Neural crest cell (in vitro differentiated cells): ENCODE measurements at places on chromosomes 13 and 19.

- H3K27me3 ChIP-seq, result peaks cover 3% of the 10 kb centered on the region
- no peaks in the 10 kb centered on the region for H3K36me3 ChIP-seq
- DNase-seq, result no peak
- peak overlapping the region; percentile 47 for H3K4me3 ChIP-seq
- peak overlapping the region; percentile 62 for H3K27ac ChIP-seq
- H3K4me1 ChIP-seq, result peaks cover 30% of the 10 kb centered on the region
Observed at GRCh38 chr19:14361824-14362223, 19.4 kb upstream of the ADGRE5 start.

GRCh38 chr13:78780708-78781107 is 121.8 kb upstream of the OBI1 start:
- no peaks in the 10 kb centered on the region for H3K27me3 ChIP-seq
- no peaks in the 10 kb centered on the region for H3K36me3 ChIP-seq
- H3K4me3 ChIP-seq, result no peak overlapping the region

DNA sequence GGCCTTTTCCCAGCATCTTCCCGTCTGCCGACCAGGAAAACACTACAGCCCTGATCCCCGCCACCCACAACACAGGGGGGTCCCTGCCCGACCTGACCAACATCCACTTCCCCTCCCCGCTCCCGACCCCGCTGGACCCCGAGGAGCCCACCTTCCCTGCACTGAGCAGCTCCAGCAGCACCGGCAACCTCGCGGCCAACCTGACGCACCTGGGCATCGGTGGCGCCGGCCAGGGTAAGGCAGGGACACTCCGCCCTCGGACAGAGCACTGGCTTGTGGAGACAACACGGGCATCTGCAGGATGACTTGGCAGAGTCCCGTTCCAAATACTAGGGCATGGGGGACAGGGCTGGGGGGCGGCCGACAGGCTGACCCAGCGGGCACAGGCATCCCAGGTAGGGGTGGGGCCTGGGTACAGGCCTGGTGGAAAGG is 31.1 kb downstream of the COMP start:
- no peak for DNase-seq
- H3K27ac ChIP-seq, result no peak overlapping the region
- no peak overlapping the region for H3K4me3 ChIP-seq
- peaks cover 4% of the 10 kb centered on the region for H3K4me1 ChIP-seq
- no peaks in the 10 kb centered on the region for H3K36me3 ChIP-seq

- H3K36me3 ChIP-seq, result peaks cover 3% of the 10 kb centered on the region
- no peaks in the 10 kb centered on the region for H3K4me1 ChIP-seq
- H3K27ac ChIP-seq, result peak overlapping the region; percentile 25
- no peak for DNase-seq
- no peaks in the 10 kb centered on the region for H3K27me3 ChIP-seq
Observed at GRCh38 chr13:104810242-104810641, 1725.2 kb downstream of the EFNB2 start.
